ENCODE measurements at places on chromosomes 5 and 9. TPM values are rescaled to one million over a fixed set of nuclear protein-coding genes. Genes with fewer than 3 reads are reported as not detected.

DNA sequence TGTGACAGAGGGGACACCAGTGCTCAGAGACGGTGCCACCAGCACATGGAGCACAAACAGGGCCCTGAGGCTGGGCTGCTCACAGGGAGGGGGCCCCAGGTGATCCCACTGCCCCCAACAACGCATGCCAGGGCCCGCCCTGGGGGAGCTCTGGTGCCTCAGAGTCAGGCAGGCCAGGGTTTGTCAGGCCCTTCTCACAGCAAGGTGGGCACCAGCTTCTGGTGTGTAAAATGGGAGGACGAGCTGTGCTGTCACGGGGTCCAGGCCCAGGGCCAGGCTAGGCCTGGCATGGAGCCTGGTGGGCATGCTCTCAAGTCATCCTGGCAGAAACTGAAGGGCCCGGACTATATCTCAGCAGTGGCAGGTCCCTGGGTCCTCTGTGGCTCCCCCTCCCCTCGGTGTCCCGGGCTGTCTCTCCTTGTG is 34.5 kb downstream of the PRRT1B start:
- no peaks in the 10 kb centered on the region for H3K4me1 ChIP-seq
- DNase-seq = no peak
- H3K27me3 ChIP-seq = no peaks in the 10 kb centered on the region
- H3K4me3 ChIP-seq = no peak overlapping the region

- H3K27me3 ChIP-seq = no peaks in the 10 kb centered on the region
- no peak overlapping the region for H3K27ac ChIP-seq
- DNase-seq = no peak
- H3K36me3 ChIP-seq = no peaks in the 10 kb centered on the region
These were observed 5.3 kb upstream of the RXRA start for GRCh38 chr9:134320868-134321471.

The YTHDC2 gene
- total RNA-seq = 24.3 TPM

The PTGR1 gene
- 20.9 TPM for total RNA-seq

The HMGCR gene
- total RNA-seq = 127 TPM

DNA sequence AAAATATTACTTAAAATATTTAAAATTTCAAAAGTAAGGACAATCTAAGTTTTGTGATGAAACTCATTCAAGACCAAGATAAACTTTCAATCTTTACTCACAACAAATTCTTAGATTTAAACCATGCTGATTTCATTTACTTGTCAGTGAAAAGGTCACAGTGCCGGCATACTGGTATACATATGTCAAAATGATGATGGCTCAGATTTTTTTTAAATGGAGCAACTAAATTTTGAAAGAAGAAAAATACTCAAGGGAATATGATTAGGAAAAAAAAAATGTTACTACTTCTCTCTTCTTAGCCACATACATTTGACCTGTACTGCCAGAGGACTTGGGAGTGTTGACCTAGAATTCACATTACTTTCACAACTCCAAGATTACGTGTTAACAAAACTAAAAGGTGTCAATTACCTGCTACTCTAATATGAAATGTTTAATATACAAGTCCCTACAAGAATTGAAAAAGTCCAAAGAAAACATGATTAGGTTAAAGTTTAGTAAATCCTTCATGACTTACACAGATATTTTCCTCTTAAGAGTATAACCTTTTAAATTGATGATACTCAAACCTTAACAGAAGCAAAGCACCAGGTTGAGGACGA is 4.6 kb downstream of the EFNA5 start:
- H3K4me3 ChIP-seq = no peak overlapping the region
- no peaks in the 10 kb centered on the region for H3K4me1 ChIP-seq
- H3K36me3 ChIP-seq = no peaks in the 10 kb centered on the region
- no peak overlapping the region for H3K27ac ChIP-seq
- no peaks in the 10 kb centered on the region for H3K27me3 ChIP-seq

The PCDHB2 gene
- 31.3 TPM for total RNA-seq

- no peaks in the 10 kb centered on the region for H3K4me1 ChIP-seq
- H3K27ac ChIP-seq = no peak overlapping the region
- DNase-seq = no peak
- H3K27me3 ChIP-seq = no peaks in the 10 kb centered on the region
- no peak overlapping the region for H3K4me3 ChIP-seq
- H3K36me3 ChIP-seq = peaks cover 42% of the 10 kb centered on the region
These were observed 44.2 kb upstream of the PHF2 start for GRCh38 chr9:93532141-93532540.

The GRXCR2 gene
- not detected for total RNA-seq

DNA sequence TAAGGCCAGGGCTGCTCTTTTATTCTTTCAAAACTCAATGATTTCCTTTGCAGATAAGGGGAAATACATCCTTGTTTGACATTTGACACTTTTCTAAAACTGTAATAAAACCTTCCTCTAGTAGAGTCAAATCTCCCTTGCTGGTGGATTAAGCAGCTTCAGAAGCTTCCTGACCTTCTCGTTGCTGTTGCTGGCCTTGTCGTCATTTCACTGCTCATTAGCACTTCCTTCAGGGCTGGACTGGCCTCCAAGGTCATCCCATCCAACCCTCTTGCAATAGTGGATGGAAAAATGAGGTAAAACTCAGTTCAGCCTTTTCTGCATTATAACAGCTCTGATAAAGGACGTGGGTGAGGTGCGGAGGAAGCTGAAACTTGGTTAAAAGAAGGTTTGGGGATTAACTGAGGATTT is 1.1 kb upstream of the ADAMTSL1 start:
- H3K36me3 ChIP-seq = no peaks in the 10 kb centered on the region
- DNase-seq = no peak
- no peak overlapping the region for H3K27ac ChIP-seq
- H3K4me3 ChIP-seq = no peak overlapping the region

The ANXA6 gene
- 95.9 TPM for total RNA-seq

The MSMP gene
- not detected for total RNA-seq

The EIF4E1B gene
- total RNA-seq = not detected
